ENCODE measurements at places on chromosomes 2 and 18.

GRCh38 chr2:119808516-119809147 lies 48.9 kb downstream of the PTPN4 start:
- no peak for DNase-seq

GRCh38 chr2:88818381-88818780 lies 126.9 kb downstream of the RPIA start:
- DNase-seq, result no peak

GRCh38 chr2:143524559-143525401 lies 395.6 kb downstream of the ARHGAP15 start:
- no peak for DNase-seq

- DNase-seq, result no peak
Observed at GRCh38 chr2:27025281-27025800, 7.4 kb upstream of the TMEM214 start.

DNA sequence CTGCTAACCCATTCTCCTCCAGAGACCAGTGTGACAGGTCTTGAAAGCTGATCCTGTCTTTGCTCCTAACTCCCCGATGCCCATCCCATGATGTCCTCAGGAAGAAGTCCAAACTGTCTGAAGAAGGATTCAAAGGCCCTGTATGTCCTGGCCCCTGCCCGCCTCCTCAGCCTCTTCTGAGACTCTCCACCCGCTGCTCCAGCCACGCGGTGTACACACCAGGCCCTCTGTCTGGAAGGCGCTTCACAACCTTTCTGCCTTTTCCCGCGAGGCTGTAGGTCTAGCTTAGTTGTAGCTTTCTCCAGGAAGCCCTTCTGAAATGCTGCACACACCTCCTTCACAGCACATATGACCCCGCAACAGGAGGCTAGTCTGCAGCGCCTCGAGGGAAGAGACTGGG lies 23.5 kb upstream of the CRYBA2 start:
- no peak for DNase-seq

- DNase-seq, result no peak
Observed at GRCh38 chr2:160731856-160732255, 238.2 kb upstream of the RBMS1 start.

GRCh38 chr2:62663411-62663810 lies 42.1 kb upstream of the EHBP1 start:
- DNase-seq, result no peak

GRCh38 chr2:41701231-41701630 lies 346.6 kb upstream of the PKDCC start:
- DNase-seq, result no peak

- DNase-seq, result no peak
Observed at GRCh38 chr2:216430811-216431530, 18.7 kb downstream of the SMARCAL1 start.
